Pancreas (tissue), 10 donors: ENCODE measurements at places on chromosomes 13 and 19. TPM values are rescaled to one million over a fixed set of nuclear protein-coding genes. Genes with fewer than 3 reads are reported as not detected.
A peak's percentile ranks its signal among the peaks of the same experiment; 100 is the strongest.

GRCh38 chr19:2050991-2051772 lies at the start of gene MKNK2:
TSS of gene MKNK2 (minus strand) at chr19:2051244. CDS start at chr19:2050851, 393 bp downstream.
- peak; percentile 100 for DNase-seq
- no peaks in the 10 kb centered on the region for H3K27me3 ChIP-seq
- peak within 1 kb of the TSS; percentile 97 for H3K4me3 ChIP-seq
- peaks cover 32% of the 10 kb centered on the region for H3K4me1 ChIP-seq

DNA sequence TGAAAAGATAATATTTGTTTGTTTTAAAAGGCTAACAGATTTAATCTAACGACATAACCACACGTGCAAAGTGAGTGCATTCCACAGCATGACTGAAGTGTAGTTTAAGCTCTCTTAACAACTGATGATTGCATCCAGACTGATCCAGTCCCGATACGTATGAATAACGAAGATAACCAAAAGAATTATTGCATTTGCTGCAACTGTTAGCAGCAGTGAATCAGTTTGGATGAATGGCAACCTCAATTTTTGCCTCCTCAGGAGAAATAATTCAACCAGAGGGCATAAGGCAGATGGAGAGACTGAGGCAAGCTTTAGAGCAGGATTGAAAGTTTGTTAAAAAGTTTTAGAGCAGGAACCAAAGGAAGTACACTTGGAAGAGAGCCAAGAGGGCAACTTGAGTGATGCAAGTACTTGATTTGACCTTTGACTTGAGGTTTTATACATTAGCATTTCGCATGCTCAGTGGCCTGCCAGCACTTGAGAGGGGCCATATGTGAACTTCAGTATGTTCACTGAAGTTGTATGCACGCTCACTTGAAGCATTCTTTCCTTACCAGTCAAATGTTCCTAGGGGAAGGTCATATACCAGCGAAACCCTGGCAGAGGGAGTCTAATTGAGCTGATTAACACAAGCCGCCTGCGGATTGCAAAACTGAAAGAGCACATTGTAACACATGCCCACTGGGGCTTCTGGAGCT lies 835.0 kb upstream of the PCDH20 start:
- no peaks in the 10 kb centered on the region for H3K36me3 ChIP-seq
- H3K4me1 ChIP-seq, result no peaks in the 10 kb centered on the region
- no peaks in the 10 kb centered on the region for H3K27me3 ChIP-seq
- no peak overlapping the region for H3K27ac ChIP-seq

RCBTB2 gene
- total RNA-seq, result 4.7 TPM

DNA sequence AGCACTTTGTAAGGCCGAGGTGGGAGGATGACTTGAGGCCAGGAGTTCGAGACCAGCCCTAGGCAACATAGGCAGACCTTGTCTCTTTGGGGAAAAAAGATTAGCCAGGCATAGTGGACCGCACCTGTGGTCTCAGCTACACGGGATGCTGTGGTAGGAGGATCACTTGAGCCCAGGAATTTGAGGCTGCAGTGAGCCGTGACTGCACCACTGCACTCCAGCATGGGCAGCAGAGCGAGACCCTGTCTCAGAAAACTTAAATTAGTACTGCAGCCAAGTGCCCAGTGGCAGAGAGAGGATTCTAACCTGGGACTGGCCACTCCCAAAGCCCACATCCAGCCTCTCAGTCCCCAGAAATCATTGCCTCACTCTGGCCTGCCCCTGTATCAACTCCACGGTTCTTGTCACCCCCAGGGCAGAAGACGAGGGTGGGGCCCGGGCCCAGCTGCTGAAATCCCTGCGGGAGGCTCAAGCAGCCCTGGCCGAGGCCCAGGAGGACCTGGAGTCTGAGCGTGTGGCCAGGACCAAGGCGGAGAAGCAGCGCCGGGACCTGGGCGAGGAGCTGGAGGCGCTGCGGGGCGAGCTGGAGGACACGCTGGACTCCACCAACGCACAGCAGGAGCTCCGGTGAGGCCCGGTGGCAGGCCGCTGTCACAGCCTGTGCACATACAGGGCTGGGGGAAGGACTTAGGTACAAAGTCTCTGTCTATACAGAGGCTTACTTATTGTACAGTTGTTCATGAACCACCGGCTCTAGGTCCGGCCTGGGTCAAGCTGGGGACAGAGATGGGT lies 53.4 kb downstream of the KCNC3 start:
- no peak overlapping the region for H3K4me3 ChIP-seq
- DNase-seq, result no peak
- no peak overlapping the region for H3K27ac ChIP-seq

PDE4A gene
- total RNA-seq, result 8.2 TPM

MADCAM1 gene
- 0.79 TPM for total RNA-seq

DNA sequence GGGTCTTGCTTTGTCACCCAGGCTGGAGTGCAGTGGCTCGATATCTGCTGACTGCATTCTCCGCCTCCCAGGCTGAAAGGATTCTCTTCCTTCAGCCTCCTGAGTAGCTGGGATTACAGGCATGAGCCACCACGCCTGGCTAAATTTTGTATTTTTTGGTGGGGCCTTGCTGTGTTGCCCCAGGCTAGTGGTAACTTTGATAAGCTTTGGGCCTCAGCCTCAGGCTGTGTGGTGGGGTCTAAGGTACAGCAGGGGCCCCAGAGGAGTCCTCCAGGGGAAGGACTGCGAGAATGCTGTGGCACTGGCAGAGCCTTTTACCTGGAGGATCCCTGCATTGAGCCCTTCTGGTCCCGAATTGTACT lies 7.2 kb downstream of the DOT1L start:
- H3K4me1 ChIP-seq, result peaks cover 68% of the 10 kb centered on the region
- H3K4me3 ChIP-seq, result no peak overlapping the region
- no peaks in the 10 kb centered on the region for H3K36me3 ChIP-seq
- DNase-seq, result no peak
- H3K27ac ChIP-seq, result peak overlapping the region; percentile 92
- H3K27me3 ChIP-seq, result no peaks in the 10 kb centered on the region

KLK2 gene
- total RNA-seq, result not detected

- no peak for DNase-seq
- H3K4me1 ChIP-seq, result no peaks in the 10 kb centered on the region
- no peaks in the 10 kb centered on the region for H3K36me3 ChIP-seq
- H3K27me3 ChIP-seq, result peaks cover 12% of the 10 kb centered on the region
- H3K27ac ChIP-seq, result no peak overlapping the region
Observed at GRCh38 chr13:36915896-36916640, 4.0 kb downstream of the SMAD9 start.

- no peaks in the 10 kb centered on the region for H3K27me3 ChIP-seq
- no peak overlapping the region for H3K4me3 ChIP-seq
- no peaks in the 10 kb centered on the region for H3K36me3 ChIP-seq
- no peak overlapping the region for H3K27ac ChIP-seq
Observed at GRCh38 chr19:41599175-41599966, 23.4 kb downstream of the CEACAM21 start.

GRCh38 chr13:101398920-101399319 lies 17.4 kb downstream of the NALCN start:
- H3K27ac ChIP-seq, result no peak overlapping the region
- H3K27me3 ChIP-seq, result no peaks in the 10 kb centered on the region
- H3K4me3 ChIP-seq, result no peak overlapping the region
- H3K4me1 ChIP-seq, result no peaks in the 10 kb centered on the region

DNA sequence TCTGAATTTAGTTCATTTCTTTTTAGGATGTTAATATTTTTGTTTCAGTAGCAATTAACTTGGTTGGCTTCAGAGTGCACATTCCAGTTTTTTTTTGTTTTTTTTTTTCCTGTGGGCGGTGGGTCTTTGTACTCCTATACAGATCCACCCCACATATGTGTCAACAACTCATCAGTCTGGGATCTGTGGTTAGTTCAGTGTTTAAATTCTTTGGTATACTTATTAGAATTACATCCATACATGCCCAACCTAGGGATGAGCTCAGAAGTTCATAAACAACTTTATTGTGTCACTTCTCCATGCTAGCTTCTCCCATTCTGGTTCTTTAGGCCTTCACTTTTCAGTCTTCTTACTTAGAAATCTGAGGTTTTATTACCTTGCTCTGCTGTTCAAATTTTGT lies 50.9 kb downstream of the PCCA start:
- H3K36me3 ChIP-seq, result no peaks in the 10 kb centered on the region
- no peak for DNase-seq
- H3K4me1 ChIP-seq, result no peaks in the 10 kb centered on the region
- H3K27ac ChIP-seq, result no peak overlapping the region
- H3K4me3 ChIP-seq, result no peak overlapping the region

ZNF324B gene
- 5.6 TPM for total RNA-seq

GRCh38 chr19:10517760-10518443 lies 655 bp upstream of the S1PR5 start:
- peaks cover 19% of the 10 kb centered on the region for H3K4me1 ChIP-seq
- peak overlapping the region; percentile 44 for H3K4me3 ChIP-seq
- H3K27ac ChIP-seq, result no peak overlapping the region
- no peaks in the 10 kb centered on the region for H3K27me3 ChIP-seq
- H3K36me3 ChIP-seq, result no peaks in the 10 kb centered on the region
